Spleen (tissue), 13 donors: ENCODE measurements at places on chromosomes 5 and 9.

DNA sequence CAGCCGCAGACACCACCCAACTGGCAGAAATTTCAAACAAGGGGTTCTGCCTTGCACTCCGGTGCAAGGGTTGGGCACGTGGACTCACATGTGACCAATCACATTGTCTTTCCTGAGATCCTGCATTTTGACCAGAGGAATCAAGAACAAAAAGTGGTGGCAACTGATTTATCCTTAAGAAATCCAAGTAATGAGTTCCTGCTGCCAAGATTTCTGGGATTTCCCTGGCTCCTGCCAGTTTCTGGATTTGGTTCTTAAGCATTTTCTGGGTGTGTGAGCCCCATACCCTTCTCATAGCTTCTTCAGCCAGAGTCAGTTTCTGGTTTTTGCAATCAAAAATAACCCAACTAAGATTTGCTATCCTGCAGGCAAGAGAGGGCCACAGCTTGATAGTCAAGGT is 17.4 kb upstream of the KCNIP1 start:
- H3K27ac ChIP-seq, result no peak overlapping the region
- no peaks in the 10 kb centered on the region for H3K36me3 ChIP-seq
- no peak for DNase-seq
- H3K4me3 ChIP-seq, result no peak overlapping the region

DNA sequence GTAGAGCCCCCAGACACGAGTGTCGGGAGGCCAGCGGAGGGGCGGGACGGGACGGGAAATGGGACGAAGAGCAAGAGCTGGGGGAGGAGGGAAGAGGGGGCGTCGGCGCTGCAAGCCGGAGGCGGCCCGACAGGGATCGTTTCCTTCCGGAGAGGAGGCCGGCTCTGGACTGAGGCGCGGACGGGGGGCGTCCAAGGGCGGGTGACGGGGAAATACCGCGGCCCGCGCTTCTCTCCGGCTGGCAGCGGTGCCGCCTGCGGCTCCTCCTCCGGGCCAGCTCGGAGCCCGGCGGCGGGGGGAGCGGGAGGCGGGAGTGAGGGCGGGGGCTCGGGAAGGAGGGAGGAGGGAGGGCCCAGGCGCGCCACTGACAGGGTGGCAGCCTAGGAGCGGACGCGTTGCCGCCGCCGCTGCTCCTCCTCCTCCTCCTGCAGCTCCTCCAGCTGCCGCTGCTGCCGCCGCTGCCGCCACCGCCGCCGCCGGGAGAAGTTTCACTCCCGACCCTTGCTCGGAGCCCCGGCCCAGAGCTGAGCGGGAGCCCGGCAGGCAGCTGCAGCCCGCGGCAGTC is at the start of gene CHSY3:
CHSY3 (plus strand) TSS at position 364 of the 565 bp plus-strand sequence.
- H3K27me3 ChIP-seq, result peaks cover 15% of the 10 kb centered on the region
- no peaks in the 10 kb centered on the region for H3K36me3 ChIP-seq
- peak; percentile 85 for DNase-seq
- peaks cover 32% of the 10 kb centered on the region for H3K4me1 ChIP-seq
- H3K4me3 ChIP-seq, result peak within 1 kb of the TSS; percentile 67

- no peak overlapping the region for H3K27ac ChIP-seq
- no peak for DNase-seq
- no peak overlapping the region for H3K4me3 ChIP-seq
- no peaks in the 10 kb centered on the region for H3K27me3 ChIP-seq
Observed at GRCh38 chr5:172979778-172980177, 3.8 kb upstream of the ATP6V0E1 start.

DNA sequence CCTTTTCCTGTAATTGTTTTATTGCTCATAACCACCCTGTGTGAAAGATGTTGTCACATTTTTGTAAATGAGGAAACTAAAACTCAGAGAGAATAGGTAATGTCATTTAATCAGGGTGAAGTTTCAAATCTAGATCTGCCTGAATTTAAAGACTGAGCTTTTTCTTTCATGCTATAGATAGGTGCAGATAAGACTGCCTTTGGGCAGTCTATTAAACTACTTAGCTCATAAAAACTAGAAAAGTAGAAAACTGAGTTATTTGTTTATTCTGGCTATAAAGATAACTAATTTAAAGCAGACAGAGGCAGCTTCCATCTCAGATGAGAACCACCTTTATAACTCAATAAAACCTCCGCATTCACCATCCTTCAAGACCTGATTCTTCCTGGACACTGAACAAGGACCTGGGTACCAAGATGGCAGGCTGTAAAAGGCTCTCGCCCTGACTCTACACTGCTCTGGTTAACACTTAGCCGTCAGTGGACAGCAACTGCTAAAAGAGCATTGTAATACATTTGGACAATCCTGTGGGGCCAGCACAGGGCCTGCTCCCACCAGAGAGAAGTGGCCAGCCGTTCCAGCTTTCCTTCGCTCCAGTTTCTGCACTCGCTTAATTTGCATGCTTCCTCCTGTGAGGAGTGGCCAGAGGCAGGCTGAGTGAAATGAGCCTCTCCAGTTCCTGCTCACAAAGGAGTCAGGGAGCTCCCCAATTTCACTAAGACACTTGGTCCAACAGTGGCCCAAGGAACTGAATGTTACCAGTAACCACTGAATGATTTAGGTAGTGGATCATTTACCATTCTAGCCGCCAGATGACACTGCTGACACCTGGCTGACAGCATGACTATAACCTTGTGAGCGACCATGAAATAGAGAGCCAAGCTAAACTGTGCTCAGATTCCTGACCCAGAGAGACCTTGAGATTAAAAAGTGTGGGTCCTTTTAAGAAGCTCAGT is 566.4 kb downstream of the EFNA5 start:
- no peak overlapping the region for H3K27ac ChIP-seq
- H3K27me3 ChIP-seq, result no peaks in the 10 kb centered on the region
- DNase-seq, result no peak
- H3K36me3 ChIP-seq, result no peaks in the 10 kb centered on the region
- no peaks in the 10 kb centered on the region for H3K4me1 ChIP-seq

DNA sequence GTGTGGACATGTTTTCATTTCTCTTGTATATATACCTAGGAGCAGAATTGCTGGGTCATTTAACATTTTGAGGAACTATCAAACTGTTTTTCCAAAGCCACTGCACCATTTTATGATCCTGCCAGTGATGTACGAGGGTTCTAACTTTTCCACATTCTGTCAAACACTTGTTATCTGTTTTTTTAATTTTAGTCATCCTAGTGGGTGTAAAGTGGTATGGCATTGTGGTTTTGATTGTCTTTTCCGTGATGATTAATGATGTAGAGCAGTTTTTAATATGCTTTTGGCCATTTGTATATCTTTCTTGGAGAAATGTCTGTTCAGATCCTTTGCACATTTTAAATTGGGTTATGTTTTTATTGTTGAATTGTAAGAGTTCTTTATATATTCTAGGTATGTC is 107.0 kb downstream of the MELK start:
- no peak overlapping the region for H3K4me3 ChIP-seq
- H3K36me3 ChIP-seq, result no peaks in the 10 kb centered on the region
- H3K27me3 ChIP-seq, result no peaks in the 10 kb centered on the region

DNA sequence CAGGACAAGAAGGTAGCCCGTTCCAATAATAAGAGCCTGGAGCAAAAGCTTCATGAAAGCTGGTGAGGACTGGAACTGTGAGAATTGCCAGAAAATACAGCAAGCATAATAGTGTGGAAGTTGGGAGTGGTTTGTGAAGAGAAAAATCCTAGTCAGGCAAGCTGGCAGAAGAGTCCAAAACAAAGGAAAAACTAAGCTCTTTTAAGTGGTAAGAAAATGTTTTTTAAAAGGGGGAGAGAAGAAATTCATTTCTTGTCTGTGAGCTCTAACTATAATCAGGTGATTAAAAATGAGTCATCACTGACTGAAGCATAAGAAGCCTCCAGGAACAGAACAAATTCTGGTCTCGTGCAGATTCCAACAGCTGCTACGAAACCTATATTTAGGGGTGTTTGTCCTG is 102.6 kb downstream of the CAAP1 start:
- H3K27ac ChIP-seq, result no peak overlapping the region
- no peaks in the 10 kb centered on the region for H3K27me3 ChIP-seq
- no peaks in the 10 kb centered on the region for H3K36me3 ChIP-seq
- H3K4me3 ChIP-seq, result no peak overlapping the region
- DNase-seq, result no peak

- no peak overlapping the region for H3K27ac ChIP-seq
- no peaks in the 10 kb centered on the region for H3K27me3 ChIP-seq
- DNase-seq, result no peak
- H3K4me3 ChIP-seq, result no peak overlapping the region
- no peaks in the 10 kb centered on the region for H3K36me3 ChIP-seq
- peaks cover 21% of the 10 kb centered on the region for H3K4me1 ChIP-seq
Observed at GRCh38 chr5:169831331-169831730, 149.0 kb downstream of the INSYN2B start.

GRCh38 chr9:129726322-129727160 is 26.3 kb downstream of the PTGES start:
- no peaks in the 10 kb centered on the region for H3K27me3 ChIP-seq
- H3K4me3 ChIP-seq, result no peak overlapping the region
- DNase-seq, result peak; percentile 87

DNA sequence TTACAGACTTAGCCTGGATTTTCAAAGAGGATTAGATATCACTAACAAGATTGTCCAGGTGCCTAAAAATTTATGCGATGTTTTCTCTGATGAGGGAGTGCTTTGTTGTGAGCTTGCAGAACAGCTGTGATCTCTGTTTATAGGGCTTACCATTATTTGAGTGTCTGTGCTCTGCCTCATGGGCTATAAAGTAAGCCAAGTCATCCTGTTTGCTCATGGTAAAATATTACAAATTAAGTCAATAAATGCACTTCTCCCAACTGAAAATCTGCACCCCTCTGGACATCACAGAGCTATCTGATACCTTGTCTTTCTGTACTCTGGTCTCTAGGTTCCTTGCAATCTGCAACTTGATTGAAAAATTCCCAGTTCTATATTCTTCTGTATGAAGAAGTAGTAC is 293.4 kb upstream of the ACTBL2 start:
- H3K4me3 ChIP-seq, result no peak overlapping the region
- H3K4me1 ChIP-seq, result no peaks in the 10 kb centered on the region
- DNase-seq, result no peak
- no peak overlapping the region for H3K27ac ChIP-seq
- no peaks in the 10 kb centered on the region for H3K36me3 ChIP-seq
- H3K27me3 ChIP-seq, result no peaks in the 10 kb centered on the region

- H3K27ac ChIP-seq, result no peak overlapping the region
- no peak for DNase-seq
- no peaks in the 10 kb centered on the region for H3K36me3 ChIP-seq
- H3K4me3 ChIP-seq, result no peak overlapping the region
- no peaks in the 10 kb centered on the region for H3K27me3 ChIP-seq
- no peaks in the 10 kb centered on the region for H3K4me1 ChIP-seq
Observed at GRCh38 chr5:19917588-19918122, 70.3 kb downstream of the CDH18 start.
